Stimulated activated CD4-positive, alpha-beta T cell treated with anti-CD3 and anti-CD28 coated beads, Interleukin-1b, Interleukin-23, amount 100 ng/mL, for 24 hours (primary cell): ENCODE measurements at places on chromosomes 3 and 15.
A peak's percentile ranks its signal among the peaks of the same experiment; 100 is the strongest.

GRCh38 chr3:156751461-156752025 lies 74.6 kb upstream of the LEKR1 start:
- no peak for DNase-seq

GRCh38 chr3:178182337-178182779 lies 353.9 kb upstream of the KCNMB2 start:
- DNase-seq: no peak

DNA sequence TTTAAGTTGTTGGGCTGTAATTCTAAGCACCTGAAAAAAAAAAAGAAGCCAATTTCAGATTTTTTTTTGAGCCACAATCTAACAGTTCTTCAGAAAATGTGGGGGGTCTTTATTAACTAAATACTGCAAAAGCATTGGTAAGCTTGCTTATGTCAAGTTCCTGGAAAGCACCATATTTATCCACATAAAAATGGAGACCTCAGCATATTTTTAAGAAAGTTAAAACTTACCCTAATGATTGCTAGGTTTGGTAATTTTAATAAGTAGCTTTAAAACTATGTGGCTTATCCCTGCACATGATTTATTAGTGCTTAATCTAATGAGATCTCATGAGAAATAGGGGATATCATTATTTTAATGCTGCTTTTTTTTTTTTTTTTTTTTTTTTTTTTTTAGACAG lies 156.8 kb downstream of the USP13 start:
- no peak for DNase-seq

DNA sequence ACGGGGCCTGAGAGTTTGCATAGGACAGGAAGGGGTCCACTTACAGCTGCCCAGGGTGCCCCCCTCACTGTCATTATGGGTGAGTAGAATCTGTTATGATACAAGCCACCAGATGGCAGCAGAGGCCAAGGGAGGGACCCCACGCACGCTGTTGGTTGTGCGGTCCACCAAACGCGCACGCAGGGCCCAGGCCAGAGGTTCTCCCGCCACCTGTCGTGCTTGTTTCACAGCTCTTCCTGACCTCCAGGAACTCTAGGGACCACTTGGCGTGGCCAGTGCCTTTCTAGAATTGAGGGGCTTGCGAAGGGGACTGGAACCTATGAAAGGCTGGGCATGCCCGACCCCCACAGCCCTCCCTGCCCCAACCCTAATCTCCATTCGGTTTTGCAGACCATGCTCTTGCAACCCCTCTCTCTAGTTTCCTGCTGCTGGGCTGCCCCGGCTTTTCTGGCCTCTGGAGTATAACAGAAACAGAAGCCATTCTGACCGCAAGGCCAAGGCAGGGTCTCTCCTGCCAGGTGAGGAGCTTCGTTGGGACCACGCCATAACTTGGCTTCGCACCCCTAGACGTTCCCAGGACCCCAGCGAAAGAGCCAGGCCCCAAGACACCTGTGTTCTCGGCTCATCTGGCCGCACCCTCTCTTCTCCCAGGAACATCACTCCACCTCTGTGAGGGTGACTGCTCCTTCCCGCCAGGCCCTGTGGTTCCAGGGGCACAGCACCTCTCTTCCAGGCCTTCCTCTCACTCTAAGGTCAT lies 46.0 kb downstream of the ALDH1L1 start:
- peak; percentile 29 for DNase-seq

DNA sequence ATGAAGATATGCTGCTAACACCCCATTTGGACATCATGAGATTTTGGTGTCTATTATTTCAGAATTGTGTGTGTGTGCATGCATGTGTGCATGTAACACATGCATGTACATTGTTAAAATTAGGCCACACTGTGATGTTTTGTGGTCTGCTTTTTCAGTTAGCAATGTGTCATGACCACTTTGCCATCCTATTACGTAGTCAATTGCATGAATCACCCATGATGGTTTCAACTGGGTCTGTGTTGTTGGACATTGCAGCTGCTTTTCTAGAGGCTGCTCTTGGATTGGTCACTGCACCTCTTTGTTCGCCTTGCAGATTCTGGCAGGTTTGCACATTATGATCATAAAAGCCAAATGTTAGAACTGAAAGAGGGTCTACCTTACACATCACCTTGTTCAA lies 101.0 kb upstream of the THBS1 start:
- no peak for DNase-seq
